ENCODE measurements at places on chromosomes 1 and 21. TPM values are rescaled to one million over a fixed set of nuclear protein-coding genes. Genes with fewer than 3 reads are reported as not detected.

DNA sequence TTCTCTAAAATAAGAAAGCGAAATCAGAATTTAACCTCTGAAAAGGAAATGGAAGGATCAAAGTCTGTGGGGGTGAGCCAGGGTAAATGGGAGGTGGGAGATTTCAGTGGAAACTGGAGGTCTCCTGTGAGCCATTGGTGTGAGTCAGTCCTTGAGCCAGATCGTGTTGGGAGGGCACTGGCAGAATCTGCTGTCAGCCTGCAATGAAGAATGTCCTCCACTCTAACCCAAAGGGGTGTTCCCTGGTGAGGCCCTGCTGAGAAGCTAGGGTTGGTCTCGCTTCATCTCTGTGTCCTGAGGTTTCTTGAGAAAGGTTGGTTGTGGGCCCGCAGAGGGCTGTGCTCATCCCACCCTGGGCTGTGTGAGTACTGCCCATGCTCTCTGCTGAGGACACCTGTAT, 2.4 kb downstream of the QSOX1 start:
- H3K36me3 ChIP-seq: no peaks in the 10 kb centered on the region
- no peak overlapping the region for H3K27ac ChIP-seq
- DNase-seq: no peak
- H3K4me1 ChIP-seq: peaks cover 37% of the 10 kb centered on the region
- H3K27me3 ChIP-seq: no peaks in the 10 kb centered on the region
- H3K4me3 ChIP-seq: no peak overlapping the region

- no peaks in the 10 kb centered on the region for H3K27me3 ChIP-seq
- DNase-seq: no peak
- H3K36me3 ChIP-seq: no peaks in the 10 kb centered on the region
Measured at GRCh38 chr1:245677461-245678240, 522.9 kb downstream of the KIF26B start.

GRCh38 chr1:229365569-229365968, 22.7 kb upstream of the CCSAP start:
- no peaks in the 10 kb centered on the region for H3K4me1 ChIP-seq
- no peak for DNase-seq
- H3K4me3 ChIP-seq: no peak overlapping the region
- H3K27me3 ChIP-seq: peaks cover 24% of the 10 kb centered on the region
- no peak overlapping the region for H3K27ac ChIP-seq

- peaks cover 19% of the 10 kb centered on the region for H3K4me1 ChIP-seq
- H3K27me3 ChIP-seq: no peaks in the 10 kb centered on the region
- no peak overlapping the region for H3K4me3 ChIP-seq
- peak overlapping the region; percentile 37 for H3K27ac ChIP-seq
- peaks cover 22% of the 10 kb centered on the region for H3K36me3 ChIP-seq
Measured at GRCh38 chr1:161954050-161954449, 69.6 kb downstream of the OLFML2B start.

- no peak for DNase-seq
- peaks cover 18% of the 10 kb centered on the region for H3K4me1 ChIP-seq
- H3K27ac ChIP-seq: no peak overlapping the region
- H3K27me3 ChIP-seq: no peaks in the 10 kb centered on the region
Measured at GRCh38 chr1:29227511-29227910, 3.2 kb downstream of the MECR start.

DNA sequence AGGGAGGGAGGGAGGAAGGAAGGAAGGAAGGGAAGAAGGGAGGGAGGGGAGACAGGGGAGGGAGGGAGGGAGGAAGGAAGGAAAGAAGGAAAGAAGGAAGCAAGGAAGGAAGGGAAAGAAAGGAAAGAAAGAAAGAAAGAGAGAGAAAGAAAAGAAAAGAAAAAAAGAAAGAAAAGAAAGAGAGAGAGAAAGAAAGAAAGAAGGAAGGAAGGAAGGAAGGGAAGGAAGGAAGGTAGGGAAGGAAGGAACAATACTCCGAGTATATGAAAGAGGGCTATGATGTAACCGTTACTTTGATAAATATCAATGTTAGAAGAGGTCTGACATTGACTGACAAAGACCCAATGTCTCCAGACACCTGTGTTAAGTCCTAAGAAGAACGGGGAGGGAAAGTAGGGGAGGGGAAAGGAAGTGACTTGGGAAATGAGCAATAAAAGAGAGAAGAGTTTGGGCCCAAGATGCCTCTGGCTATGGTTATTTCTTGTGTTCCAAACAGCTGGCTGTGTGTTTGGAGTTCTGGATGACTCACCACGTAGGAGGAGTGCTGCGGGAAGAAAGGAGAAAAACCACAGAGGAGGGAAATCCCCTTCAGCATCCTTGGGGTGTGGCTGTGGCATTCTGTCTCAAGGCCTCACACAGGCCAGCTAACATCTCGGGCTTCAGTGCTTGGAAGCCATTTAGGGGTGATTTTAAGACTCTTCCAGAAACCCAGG, 37.0 kb upstream of the RXRG start:
- H3K4me1 ChIP-seq: peaks cover 11% of the 10 kb centered on the region
- H3K36me3 ChIP-seq: no peaks in the 10 kb centered on the region
- no peak overlapping the region for H3K27ac ChIP-seq
- no peak for DNase-seq

DNA sequence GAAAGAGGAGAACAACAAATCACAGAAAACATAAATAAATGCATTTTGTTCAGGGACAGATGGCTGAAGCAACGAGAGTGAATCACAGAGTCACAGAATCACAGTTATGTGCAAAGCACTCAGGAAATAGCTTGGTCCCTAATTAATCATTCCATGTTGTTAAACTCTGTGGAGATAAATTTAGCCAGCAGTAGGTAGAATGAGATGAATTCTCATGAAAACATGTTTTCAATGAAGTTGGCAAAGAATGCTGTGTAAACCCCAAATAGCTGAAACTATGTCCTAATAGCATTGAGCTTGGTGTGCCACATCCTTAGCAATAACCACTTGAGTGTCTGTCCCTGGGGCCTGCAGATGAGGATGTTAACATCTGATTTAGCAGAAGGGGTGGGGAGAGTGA, 20.4 kb downstream of the LEPR start:
- DNase-seq: no peak
- H3K27me3 ChIP-seq: no peaks in the 10 kb centered on the region
- H3K4me1 ChIP-seq: peaks cover 13% of the 10 kb centered on the region
- H3K36me3 ChIP-seq: no peaks in the 10 kb centered on the region
- no peak overlapping the region for H3K27ac ChIP-seq
- no peak overlapping the region for H3K4me3 ChIP-seq

DNA sequence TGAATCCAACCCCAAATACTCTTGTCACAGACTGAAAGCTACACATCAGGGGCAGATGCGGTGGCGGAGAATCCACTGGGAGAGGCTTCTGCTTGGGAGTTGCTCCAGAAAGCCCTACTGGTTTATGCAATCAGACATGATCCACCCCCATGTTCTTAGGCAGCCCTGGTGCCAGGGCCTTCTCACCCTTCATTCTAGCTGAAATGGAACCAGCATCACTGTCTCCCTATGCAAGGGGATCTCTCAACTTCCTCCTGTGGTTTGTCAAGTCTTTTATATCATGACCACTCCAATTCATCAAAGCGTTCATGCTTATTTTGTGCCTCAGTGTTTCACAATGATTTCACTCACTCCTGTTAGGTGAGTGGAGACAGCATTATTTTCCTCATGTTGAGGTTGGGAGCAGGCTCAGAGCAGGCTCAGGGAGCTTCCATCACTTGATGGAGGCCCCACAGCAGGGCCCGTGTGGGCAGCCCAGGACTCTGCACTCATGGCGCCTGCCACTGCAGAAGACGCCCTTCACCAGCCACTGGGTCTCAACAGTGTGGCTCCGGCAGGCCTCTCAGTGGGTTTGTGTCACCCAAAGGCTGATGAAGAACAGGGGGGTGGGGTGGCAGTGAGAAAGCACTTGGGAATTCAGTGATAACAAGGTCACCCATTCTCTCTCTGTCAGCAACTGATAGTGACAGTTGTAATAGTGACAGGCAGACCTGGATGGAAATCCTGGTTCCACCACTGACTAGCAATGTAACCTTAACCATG, 67.1 kb downstream of the CD58 start:
- peaks cover 19% of the 10 kb centered on the region for H3K36me3 ChIP-seq
- H3K4me1 ChIP-seq: peaks cover 79% of the 10 kb centered on the region
- H3K27ac ChIP-seq: peak overlapping the region; percentile 90
- DNase-seq: no peak
- no peaks in the 10 kb centered on the region for H3K27me3 ChIP-seq

- H3K4me3 ChIP-seq: no peak overlapping the region
- H3K27me3 ChIP-seq: peaks cover 2% of the 10 kb centered on the region
- no peaks in the 10 kb centered on the region for H3K36me3 ChIP-seq
- DNase-seq: no peak
- H3K4me1 ChIP-seq: peaks cover 9% of the 10 kb centered on the region
- no peak overlapping the region for H3K27ac ChIP-seq
Measured at GRCh38 chr21:34904526-34905217, 144.4 kb downstream of the RUNX1 start.

DNA sequence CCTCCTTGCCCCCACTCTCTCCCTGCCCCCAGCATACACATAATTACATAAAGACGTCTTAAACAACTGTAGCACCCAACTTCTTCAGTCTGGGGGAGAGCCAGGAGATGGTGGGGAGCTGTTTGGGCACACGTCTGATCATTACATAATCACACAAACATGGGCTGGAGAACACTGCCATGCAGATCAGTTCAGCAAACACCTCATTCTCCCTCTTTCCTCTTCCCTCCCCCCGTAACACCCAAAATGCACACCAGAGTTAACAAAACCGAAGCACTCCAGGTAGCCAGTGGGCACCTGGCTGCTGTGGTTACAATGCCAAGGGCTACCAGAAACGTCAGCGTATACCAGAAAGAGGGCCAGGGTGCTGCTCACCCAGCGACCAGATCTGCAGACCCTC, 1.6 kb downstream of the HIVEP3 start:
- peaks cover 6% of the 10 kb centered on the region for H3K27me3 ChIP-seq
- H3K4me3 ChIP-seq: peak overlapping the region; percentile 77
- peaks cover 79% of the 10 kb centered on the region for H3K4me1 ChIP-seq
- H3K36me3 ChIP-seq: peaks cover 12% of the 10 kb centered on the region
- H3K27ac ChIP-seq: peak overlapping the region; percentile 89
- no peak for DNase-seq

DNA sequence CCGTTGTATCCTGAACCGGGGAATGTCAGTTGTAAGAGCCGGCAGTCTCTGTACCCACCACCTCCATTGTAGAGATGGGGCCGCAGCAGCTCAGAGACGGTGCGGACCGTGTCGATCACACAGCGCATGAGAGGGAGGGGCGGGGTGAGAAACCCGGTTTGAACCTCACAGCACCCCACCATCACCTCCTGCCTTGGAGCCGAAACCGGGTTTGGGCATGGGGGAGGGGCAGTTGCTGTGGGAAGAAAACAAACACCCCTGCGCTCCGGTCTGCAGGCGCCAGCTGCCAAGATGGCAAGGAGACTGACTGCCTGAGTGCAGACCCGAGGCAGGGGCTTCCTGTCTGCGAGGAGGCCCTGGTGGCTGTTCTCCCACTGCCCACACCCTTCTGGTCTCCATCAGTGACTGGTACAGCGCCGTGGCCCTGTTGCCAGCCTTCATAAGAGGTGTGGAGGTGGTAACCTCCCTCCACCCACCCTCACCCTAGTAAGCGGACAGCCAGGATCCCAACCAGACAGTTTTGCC, 69.2 kb upstream of the SSBP3 start:
- H3K4me1 ChIP-seq: peaks cover 49% of the 10 kb centered on the region
- peaks cover 13% of the 10 kb centered on the region for H3K27me3 ChIP-seq
- peak overlapping the region; percentile 39 for H3K4me3 ChIP-seq
- peak; percentile 62 for DNase-seq
- peak overlapping the region; percentile 77 for H3K27ac ChIP-seq

DNA sequence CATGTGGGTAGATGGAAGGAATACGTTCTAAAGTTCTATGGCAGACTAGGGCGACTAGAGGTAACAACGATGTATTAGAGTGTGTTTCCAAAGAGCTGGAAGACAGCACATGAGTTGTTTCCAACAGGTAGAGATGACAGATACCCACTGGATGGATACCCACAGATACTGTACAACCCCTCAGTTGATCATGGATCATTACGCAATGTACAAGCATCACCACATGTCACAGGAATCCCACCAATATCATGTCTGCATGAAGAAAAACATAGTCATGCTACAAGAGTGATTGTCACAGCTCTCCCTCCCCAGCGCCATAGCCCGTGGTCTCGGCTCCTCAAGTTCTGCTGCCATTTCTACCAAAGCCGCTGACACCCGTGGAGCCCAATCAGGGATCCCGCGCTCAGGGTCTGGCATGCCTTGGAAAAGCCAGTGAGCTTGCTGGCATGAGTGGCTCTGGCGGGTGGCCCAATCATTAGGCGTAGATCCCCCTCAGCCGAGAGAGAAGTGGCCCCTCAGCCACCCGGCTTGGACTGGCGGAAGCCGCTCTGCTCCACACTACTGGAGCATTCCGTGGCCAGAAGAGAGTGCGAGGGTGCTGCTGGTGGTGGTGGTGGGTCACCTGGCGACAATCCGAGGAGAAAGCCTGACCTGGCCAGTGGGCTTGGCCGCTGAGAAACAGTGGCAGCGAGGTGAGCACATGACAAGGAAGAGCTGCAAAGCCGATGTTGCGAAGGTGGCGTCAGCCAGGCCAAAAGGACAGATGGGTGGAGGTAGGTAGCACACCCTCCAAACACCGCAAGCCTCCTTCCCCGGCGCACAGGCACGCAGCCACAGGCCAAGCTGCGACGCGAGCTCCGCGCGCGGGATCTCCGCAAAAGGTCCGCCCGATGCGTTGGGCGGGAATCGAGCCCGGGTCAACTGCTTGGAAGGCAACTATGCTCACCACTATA, 65.7 kb upstream of the FCGR2A start:
- H3K4me3 ChIP-seq: peak overlapping the region; percentile 73
- peak overlapping the region; percentile 84 for H3K27ac ChIP-seq
- H3K4me1 ChIP-seq: peaks cover 14% of the 10 kb centered on the region
- peaks cover 30% of the 10 kb centered on the region for H3K27me3 ChIP-seq

- peaks cover 73% of the 10 kb centered on the region for H3K4me1 ChIP-seq
- H3K27ac ChIP-seq: peak overlapping the region; percentile 17
- H3K27me3 ChIP-seq: no peaks in the 10 kb centered on the region
- H3K4me3 ChIP-seq: no peak overlapping the region
- no peak for DNase-seq
- peaks cover 9% of the 10 kb centered on the region for H3K36me3 ChIP-seq
Measured at GRCh38 chr1:161198194-161198896, 509 bp downstream of the ADAMTS4 start.

The SYTL1 gene
- total RNA-seq: 83.1 TPM

The SYT2 gene
- not detected for total RNA-seq

The LIN28A gene
- total RNA-seq: not detected

The FCGR3B gene
- total RNA-seq: not detected

The PPIAL4G gene
- total RNA-seq: 0.60 TPM

The S100A7A gene
- total RNA-seq: not detected

The CA6 gene
- 6.3 TPM for total RNA-seq

Measured in activated CD8-positive, alpha-beta T cell treated with anti-CD3 and anti-CD28 coated beads, Interleukin-2, amount 10 ng/mL, durations not matched to agents 7 days and 5 days (primary cell).